Glomerular endothelial cell (primary cell): ENCODE measurements at places on chromosomes 6 and 20.

- no peak for DNase-seq
These were observed 20.0 kb upstream of the PHF3 start for GRCh38 chr6:63615590-63615989.

GRCh38 chr6:156795825-156796224 lies 18.6 kb downstream of the ARID1B start:
- no peak for DNase-seq

GRCh38 chr20:2619961-2620595 lies 32.4 kb upstream of the NOP56 start:
- DNase-seq, result no peak

GRCh38 chr6:25154034-25154596 lies 125.1 kb upstream of the CARMIL1 start:
- DNase-seq, result no peak

DNA sequence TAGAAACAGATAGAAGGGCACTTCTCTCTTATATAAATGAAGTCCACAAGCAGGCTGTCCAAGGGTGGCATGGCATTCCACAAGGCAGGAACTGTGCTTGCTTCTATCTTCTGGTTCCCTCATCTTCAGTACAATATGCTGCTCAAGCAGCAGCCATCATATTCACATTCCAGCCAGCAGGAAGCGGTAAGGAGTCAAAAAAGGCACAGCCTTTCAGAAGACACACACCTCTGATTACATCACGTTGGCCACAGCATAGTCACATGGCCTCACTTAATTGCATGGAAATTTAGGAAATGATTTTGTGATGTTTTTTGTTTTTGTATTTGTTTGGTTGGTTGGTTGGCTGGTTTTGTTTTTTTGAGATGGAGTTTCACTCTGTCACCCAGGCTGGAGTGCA lies 19.0 kb downstream of the REM1 start:
- DNase-seq, result no peak

- no peak for DNase-seq
These were observed 542.6 kb downstream of the HDGFL1 start for GRCh38 chr6:23111984-23112383.
